NCI-H2171 treated with DMSO at 0.1 percent for 48 hours (cell line): ENCODE measurements at places on chromosomes 3 and 15.
A peak's percentile ranks its signal among the peaks of the same experiment; 100 is the strongest.

- no peak for DNase-seq
These were observed 767.0 kb downstream of the TUSC7 start for GRCh38 chr3:117476572-117476971.

- no peak for DNase-seq
These were observed 392.8 kb upstream of the LRRC3B start for GRCh38 chr3:26229801-26230200.

GRCh38 chr15:58932710-58933280 lies 684 bp downstream of the SLTM start:
- DNase-seq = peak; percentile 55

GRCh38 chr3:43526956-43527355 lies 94.9 kb downstream of the ANO10 start:
- no peak for DNase-seq

DNA sequence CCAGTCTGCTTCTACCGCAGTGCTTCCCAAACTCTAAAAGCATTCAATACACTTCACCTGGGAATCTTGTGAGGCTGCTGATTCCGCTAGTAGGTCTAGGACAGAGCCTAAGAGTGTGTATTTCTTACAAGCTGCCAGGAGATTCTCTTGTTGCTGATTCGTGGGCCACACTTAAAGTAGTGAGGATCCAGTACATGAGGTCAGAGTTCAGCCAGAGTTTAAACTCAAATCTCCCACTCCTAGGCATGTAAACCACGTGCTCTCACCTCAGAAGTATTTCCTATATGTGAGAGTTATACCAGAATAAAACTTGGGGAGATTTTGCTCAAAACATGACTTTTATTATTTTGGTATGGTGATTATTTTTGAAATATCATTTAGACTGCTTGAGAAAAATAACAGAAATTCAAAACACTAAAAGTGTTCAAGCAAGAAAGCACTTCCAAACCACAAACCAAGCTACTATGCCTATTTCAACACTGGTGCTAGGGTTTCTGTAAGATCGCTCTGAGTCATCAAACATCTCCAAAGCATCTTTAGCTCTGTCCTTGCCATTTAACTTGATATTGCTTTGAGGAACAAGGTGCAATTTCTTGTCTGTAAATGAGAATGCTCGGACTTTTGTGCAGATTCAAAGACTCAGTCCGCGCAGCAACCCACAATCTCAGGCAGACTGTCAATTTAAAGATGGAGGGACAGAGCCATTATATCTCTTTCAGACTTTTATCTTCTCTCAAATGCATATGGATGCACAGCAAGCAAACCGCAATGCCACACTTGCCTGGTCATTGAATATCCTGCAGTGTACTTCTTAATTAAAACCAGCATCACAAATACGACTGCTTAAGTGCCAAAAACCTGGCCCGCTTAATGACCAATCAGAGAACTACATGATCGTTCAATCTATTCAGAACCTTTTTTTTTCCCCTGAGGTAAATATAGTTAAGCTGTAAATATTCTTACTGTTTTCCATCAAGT lies 59.8 kb downstream of the AGTR1 start:
- no peak for DNase-seq

GRCh38 chr15:69156736-69157381 lies 3.6 kb upstream of the GLCE start:
- DNase-seq = peak; percentile 99

DNA sequence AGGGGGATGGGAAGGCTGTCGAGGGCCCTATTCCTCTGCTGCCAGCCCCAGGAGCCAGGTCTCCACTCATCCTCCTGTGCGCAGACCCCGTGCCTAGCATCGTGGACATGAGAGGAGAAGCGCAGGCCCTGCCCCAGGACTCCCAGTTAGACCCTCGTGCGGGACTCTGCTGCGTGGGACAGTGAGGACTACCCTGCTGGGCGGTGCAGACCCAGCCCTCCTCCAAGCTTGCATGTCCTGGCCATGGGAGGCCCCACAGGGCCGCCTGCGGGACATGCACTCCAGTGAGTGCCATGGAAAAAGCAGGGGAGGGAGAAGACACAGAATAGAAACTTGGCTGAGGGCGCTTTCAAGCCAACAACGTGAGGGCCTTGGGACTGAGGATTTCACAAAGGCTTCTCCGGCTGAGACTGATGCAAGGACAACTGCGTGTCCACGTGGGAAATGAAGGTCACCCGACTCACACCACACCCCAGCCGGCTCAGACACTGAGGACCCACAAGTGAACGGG lies 62.6 kb upstream of the IQSEC1 start:
- no peak for DNase-seq

DNA sequence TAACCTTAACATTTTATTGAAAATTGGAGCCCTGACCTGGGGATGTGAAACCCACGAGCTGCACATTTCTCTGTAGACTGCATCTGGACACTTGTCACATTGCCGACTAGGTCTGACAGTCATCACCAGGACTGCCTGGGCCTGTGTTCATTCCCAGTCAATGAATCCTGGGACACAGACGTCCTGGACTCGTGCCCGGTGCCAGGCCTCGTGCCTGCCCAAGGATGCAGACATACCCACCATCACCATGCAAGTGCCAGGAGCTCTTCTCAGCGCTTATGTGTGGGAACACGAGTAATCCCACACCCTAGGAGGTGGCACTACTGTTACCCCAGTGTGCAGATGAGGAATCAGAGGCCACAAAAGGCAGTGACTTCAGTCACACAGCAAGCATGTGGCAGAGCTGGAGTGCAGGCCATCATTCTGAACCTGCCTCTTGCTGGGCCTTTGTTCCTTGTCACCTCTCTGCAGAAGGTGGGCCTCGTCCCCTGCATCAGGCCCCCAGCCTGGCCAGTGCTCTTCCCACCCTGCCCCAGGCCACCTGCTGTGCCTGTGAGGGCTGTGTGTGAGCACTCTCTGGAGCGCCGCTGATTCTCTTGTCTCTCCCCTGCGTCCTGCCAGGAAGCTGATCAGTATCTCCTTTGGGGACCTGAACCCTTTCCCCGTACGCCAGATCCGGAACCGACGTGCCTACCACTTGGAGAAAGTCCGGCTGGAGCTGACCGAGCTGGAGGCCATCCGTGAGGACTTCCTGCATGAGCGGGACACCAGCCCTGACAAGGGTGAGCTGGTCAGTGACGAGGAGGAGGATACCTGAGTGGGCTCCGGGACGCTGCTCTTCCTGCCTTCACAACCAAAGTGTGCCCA lies 58.5 kb downstream of the ADAMTS7 start:
- DNase-seq = no peak

DNA sequence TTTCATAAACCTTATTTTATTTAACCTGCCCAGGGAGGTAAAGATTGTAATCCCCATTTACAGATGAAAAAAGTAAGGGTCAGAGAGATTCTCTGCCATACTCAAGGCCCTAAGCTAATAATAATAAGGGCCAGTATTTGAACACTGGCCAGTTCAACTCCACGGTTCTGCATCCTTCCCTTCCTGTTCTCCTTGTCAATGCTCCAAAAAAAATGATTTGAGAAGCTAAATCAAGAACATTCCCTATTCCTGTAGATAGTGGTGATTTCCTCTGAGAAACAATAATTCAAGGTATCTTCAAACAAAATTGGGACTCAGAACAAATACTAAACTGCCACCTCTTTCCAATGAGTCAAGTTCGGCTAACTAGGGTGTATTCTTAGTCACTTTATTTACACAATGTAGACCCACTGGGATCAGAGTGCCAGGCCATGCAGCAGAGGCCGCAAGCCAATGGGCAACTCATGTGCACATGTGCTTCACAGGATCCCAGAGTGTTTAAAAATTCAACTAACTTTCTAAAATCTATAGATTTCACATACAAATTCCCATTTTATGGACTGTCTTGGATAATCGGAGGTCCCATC lies 459.6 kb upstream of the WNT5A start:
- no peak for DNase-seq

DNA sequence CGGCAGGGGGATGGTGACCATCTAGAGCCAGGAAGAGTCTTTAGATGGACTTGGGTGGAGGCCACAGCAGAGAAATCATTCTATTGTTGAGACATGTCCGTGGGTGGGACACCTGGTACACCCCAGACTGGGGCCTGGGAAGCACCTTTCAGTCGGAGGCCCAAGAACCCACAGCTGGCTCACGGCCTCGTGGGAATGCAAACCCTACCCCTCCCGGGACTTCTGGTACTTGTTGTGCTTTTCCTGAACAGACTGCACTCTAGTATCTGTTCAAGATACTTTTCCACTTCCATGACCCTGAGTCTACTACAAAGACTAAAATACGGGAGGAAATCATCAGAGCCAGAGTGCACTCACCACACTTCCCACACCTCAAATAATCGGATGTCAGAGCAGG lies 60.7 kb downstream of the BDH1 start:
- DNase-seq = peak; percentile 62

DNA sequence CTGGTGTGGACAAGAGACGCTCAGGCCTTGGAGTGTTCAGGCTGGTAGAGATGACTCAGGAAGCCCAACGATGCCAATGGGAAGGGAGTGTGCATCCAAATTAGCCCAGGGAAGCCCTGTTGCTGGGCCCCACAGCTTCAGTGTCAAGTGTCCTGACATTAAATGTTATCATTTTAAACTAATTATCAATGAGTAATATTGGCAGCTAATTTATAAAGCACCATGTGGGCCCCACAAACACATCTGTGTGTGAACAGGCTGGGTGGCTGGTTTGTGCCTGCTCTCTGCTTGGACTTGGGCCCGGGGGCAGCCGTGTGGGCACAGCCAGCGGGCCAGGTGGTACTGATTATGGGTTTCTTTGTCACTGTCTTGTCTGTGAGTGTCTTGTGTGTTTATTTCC lies 15.0 kb downstream of the FBLN2 start:
- no peak for DNase-seq

DNA sequence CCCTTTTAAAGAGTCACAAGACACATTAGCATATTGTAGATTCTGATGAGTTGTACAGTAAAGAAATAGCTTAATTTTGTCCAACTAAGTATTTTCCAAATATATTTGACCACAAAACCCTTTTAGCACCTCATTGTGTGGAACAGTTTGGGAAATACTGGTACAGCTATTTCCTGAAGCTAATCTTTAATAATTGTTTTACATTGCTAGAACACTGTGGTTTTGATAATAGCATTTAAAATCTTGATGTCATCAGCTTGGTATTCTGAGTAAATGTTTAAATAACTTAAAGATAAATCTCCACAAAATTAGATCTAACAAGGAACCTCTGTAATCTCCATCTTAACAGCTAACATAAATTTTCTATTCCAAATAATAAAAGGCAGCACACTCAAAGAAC lies 140.0 kb upstream of the MLF1 start:
- no peak for DNase-seq

DNA sequence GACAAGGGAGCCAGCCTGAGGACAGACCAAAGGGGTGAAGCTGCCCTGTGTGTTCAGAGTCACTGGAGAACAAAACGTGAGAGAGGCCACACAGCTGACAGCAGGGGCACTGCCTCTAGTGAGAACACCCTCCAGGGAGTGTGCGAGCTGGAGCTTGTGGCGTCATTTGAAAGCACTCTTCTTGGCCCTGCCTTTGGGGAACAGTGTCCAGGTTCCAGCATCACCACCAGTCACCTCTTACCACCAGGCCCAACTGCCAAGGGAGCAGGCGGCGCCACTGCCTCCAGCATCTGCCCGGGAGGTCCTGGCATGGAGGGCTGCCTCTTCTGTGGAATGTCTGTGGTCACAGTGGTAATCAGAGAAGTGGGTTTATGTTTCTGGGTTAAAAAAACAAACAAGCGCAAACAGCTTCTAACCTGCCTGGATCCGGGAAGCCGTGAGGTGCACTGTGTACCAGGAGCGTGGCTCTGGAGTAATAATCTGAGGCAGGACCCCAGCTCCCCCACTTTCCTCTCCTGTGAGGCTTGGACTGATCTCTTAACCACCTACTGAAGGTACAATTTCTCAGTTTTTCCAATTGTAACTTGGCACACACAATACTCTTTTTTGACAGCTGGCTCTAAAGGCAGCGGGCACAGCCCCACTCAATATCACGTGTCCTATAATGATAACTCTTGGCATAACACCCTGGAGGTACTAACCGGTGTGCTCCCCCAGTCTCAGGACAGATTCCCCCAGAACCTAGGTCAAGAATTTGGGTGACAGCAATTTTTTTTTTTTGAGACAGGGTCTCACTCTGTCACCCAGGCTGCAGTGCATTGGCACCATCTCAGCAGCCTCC lies 32.2 kb upstream of the CDCP1 start:
- DNase-seq = peak; percentile 27

DNA sequence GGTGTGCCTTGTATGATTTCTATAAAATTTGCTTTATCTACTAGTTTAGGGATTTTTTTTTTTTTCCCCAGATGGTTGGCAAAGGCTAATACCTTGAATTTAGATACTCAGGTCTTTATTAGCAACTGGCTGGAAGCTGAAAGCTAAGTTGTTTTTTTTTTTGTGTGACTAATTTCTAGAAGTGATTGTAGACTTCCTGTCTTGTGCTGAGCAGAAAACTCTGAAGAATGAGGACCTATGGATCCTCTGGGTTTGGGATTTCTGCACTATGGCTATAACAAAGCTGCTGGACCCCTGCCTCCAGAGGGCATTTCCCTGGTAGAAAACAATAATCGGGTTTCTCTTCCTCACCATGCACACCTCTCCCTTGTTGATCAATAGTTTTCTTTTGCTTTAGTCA lies 10.0 kb downstream of the ARIH2 start:
- DNase-seq = no peak

DNA sequence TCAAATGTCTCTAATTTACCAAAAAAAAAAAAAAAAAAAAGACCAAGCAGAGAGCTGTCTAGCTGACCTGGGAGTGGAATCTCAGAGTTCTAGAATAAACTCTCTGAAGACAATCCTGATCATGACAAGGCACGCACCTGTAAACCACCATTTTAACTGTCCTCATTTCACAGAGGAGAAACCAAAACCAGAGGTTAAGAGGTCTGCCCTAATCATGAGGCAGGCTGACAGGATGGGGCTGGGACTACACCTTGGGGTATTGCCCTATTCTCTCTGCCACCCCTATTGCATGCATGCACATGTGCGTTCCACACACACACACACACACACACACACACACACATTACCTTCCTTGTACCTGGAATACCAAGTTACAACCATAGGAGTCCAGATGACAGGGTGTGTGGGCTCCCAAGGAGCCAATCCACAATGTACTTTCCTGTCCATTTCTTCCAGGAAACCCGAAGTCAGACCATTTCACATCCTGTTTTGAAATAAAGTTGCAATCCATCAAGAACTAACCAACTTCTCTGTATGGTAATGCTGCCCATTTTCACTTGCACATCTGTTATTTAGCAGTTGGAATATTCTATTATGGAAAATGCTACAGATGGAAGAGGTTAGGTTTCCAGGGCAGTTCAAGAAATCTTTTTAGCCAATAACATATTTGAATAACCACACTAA lies 34.6 kb downstream of the HSPBAP1 start:
- DNase-seq = no peak

- no peak for DNase-seq
These were observed 191.9 kb downstream of the STT3B start for GRCh38 chr3:31724651-31725050.

DNA sequence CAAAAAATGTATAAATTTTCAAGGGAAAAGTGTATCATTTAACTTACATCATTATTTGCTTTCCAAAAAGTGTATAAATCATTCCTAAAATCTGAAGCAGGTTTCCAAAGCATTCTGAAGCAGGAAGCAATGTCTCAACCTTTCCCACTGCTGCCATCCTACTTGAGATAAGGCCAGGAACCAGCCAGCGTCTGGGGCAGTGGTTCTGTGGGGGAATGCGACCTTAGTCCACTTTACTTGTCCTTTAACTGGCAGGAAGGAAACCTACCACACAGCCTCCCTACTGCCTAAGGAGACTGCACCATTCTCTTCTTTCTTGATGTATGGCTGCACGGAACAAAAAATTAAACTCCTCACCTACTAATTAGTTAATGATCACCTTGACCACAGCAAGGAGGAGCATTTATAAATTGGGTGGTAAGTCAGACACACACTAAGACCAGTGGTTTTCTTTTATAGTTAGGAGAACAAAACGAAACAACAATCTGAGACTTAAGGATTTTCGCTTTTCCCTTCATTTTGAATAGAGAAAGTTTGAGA lies 3.7 kb downstream of the SORD start:
- DNase-seq = no peak
